Sigmoid colon (tissue), 7 donors: ENCODE measurements at places on chromosomes 16 and 17. TPM values are rescaled to one million over a fixed set of nuclear protein-coding genes. Genes with fewer than 3 reads are reported as not detected.

DNA sequence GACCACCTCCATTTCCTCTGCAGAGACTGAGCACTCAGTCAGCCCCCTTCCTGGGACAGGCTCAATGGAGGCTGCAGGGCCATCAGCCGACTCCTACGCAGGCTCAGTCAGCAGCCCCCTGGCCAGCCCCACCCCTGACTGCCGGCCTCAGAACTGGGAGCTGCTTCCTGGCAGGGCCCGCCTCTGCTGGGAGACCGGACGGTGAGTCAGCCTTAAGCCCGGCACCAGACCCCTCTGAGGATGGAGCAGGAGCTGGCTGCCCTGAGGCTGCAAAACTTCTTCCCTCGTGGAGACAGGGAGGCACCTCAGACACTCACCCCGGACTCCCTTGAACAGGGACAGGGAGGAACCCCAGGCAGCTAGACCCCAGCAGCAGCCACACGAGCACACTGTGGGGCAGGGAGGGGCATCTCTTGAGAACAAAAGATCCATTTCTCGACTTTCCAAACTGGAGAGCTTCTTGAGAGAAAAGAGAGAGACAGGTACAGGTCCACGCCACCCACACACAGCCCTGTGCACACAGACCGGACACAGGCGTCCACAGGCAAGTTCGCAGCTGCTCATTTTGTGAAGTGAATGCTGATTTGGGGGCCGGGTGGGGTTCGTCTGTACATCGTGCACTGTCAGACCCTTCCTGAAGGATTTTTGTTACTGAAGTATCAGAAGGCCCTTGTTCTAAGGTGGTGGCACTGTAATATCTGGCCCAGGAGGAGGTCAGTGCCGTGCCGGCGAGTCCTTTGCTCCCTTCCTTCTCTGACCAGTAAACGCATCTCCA, 1.3 kb upstream of the TUBB3 start:
- peaks cover 46% of the 10 kb centered on the region for H3K27me3 ChIP-seq
- peaks cover 67% of the 10 kb centered on the region for H3K4me1 ChIP-seq
- peak overlapping the region; percentile 63 for H3K4me3 ChIP-seq
- peak overlapping the region; percentile 62 for H3K27ac ChIP-seq

GRCh38 chr17:34125921-34126320, 129.2 kb upstream of the CCL2 start:
- H3K4me3 ChIP-seq = no peak overlapping the region

GRCh38 chr17:57045868-57046704, 39.0 kb upstream of the AKAP1 start:
- DNase-seq = peak; percentile 67
- H3K36me3 ChIP-seq = no peaks in the 10 kb centered on the region
- H3K4me1 ChIP-seq = peaks cover 15% of the 10 kb centered on the region
- H3K27ac ChIP-seq = no peak overlapping the region
- H3K4me3 ChIP-seq = peak overlapping the region; percentile 47
- H3K27me3 ChIP-seq = peaks cover 23% of the 10 kb centered on the region

DNA sequence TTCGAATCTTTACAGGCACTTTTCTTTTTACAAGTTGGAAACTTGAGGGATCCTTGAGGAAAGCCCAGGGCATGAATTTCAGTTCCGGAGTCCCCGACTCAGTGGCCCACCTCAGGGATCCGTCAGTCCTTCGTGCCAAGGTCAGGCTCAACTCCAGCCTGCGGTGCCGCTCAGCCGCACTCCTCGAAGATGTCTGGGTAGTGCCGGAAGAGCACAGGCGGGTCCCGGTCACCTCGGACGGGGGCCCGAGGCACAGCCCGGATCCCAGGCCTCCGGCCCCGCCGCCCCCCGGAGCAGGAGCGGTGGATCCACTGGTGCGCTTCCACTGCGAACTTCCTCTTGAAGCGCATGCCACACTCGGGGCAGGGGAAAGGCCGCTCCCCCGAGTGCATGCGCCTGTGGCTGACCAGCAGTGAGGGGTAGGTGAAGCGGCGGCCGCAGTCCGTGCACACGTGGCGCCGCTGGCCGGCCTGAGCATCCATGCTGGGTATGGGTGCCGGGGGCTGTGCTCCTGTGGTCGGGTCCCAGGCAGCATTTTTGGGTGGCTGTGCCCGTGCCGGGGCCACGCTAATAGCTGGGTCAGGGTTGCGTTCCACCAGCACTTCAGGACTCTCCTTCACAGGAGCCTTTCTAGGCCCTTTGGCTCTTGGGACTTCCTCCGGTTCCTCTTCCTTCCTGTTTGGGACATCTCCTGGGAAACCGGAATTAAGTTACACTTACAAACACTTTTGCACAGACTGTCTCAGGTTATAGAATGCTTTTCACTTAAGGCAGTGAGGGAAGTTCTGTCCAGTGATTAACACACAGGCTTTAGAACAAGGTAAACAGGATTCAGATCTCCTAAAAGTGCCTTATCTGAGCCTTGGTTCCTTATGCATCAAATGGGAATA, 1.5 kb downstream of the ZNF688 start:
- no peak overlapping the region for H3K4me3 ChIP-seq
- H3K27me3 ChIP-seq = no peaks in the 10 kb centered on the region
- H3K4me1 ChIP-seq = peaks cover 24% of the 10 kb centered on the region
- peak overlapping the region; percentile 98 for H3K27ac ChIP-seq
- DNase-seq = no peak

Gene MRM1
- total RNA-seq = 3.9 TPM

DNA sequence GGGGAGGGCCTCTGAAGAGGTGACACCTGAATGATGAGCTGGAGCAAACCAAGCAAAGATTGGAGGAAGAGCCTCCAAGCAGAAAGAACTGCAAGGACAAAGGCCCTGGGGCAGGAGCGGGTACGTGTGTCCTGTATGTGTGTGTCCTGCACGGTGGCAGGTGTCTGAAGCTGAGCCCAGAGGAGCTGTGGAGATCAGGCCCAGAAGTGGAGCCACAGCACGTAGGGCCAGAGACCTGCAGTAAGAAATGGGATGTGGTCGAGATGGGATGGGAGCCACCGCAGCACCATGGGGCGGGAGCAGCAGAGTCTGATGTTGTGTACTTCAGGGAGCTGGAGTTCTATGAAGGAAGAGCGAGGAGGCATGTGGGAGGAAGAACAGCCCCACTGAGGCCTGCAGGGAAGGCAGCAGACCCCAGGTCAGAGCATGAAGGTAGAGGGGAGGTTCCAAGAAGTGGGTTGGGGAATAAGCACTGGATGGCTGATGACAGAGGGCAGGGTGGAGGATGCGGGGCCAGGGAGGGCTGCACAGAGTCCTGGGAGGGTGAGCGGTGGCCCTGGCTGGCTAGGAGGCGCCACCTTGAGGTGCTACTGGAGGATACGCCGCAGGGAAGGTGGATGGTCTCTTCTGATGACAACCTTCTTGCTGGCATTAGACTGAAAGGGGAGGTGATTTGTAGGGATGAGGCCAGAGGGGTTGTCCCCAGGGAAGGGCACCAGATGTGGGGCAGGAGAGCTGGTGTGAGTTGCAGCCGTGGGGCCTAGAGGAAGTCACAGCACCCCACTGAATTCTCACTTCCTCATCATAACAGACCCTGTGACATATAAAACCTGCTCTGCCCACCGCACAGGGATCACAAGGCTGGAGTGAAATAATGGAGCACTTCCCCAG, 10.6 kb upstream of the CETP start:
- no peaks in the 10 kb centered on the region for H3K36me3 ChIP-seq
- H3K4me3 ChIP-seq = no peak overlapping the region
- no peaks in the 10 kb centered on the region for H3K27me3 ChIP-seq
- H3K27ac ChIP-seq = no peak overlapping the region
- H3K4me1 ChIP-seq = no peaks in the 10 kb centered on the region

DNA sequence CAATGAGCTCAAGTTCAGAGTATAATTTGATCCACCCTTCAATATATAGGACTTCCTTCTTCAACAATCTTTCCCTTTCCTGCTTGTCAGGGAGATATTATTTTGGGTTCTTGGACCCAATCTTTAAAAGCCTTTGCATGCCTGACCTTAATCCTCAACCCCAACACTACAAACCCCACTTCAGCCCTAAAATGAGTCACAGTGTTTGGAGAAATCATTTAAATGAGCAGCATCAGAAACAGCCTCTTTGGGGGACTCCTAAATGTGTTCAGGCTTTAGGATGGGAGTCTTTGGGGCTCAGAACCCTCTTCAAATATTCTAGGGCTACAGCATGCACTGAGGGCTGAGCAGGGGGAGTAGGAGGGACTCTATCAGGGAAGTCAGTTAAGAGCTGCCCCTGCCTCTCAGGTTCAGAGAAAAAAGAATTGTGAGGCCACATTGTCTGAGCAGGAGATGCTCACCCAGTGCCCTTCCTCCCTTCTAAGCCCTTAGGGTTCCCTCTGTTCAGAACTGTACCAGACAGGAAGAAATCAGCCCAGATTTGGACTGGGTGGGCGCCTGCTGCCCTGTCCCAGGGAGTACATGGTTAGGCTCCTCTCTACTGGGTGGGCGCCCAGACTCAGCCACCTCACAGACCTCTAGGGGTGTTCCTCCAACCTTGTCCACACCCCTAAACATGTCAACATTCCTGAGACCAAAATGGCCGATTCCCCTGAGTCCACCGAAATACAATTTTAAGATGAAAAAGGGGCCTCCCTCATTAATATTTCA, 5.0 kb downstream of the NEUROD2 start:
- H3K4me1 ChIP-seq = peaks cover 2% of the 10 kb centered on the region
- no peak overlapping the region for H3K27ac ChIP-seq
- peaks cover 76% of the 10 kb centered on the region for H3K27me3 ChIP-seq
- no peak for DNase-seq
- H3K4me3 ChIP-seq = no peak overlapping the region
- no peaks in the 10 kb centered on the region for H3K36me3 ChIP-seq

Gene EVI2B
- 9.4 TPM for total RNA-seq

GRCh38 chr16:88900662-88901052, 34.2 kb upstream of the PABPN1L start:
- H3K4me1 ChIP-seq = no peaks in the 10 kb centered on the region
- no peak overlapping the region for H3K27ac ChIP-seq
- H3K36me3 ChIP-seq = no peaks in the 10 kb centered on the region
- DNase-seq = no peak
- H3K27me3 ChIP-seq = no peaks in the 10 kb centered on the region
- H3K4me3 ChIP-seq = no peak overlapping the region

DNA sequence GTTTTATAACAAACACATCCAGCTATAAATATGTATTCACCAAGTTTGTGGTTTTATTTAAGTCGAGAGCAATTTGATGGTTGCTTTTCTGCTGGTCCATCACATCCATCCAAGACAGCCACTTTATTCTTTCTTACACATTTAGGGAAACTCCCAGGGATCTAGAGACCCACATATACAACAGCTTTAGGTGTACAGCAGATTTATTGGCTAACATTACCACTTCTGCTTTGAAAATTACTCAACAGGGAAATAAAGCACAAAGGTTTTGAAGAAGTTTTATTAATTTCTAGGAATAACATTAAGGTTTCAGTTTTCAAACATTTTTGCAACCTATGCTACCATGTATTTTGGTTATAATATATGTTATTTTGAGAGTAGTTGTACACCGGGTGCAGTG, 6.9 kb downstream of the ERCC4 start:
- no peaks in the 10 kb centered on the region for H3K27me3 ChIP-seq
- H3K36me3 ChIP-seq = peaks cover 4% of the 10 kb centered on the region
- H3K4me3 ChIP-seq = no peak overlapping the region
- H3K4me1 ChIP-seq = no peaks in the 10 kb centered on the region
- no peak for DNase-seq
- H3K27ac ChIP-seq = no peak overlapping the region

Gene MYADML2
- total RNA-seq = not detected

DNA sequence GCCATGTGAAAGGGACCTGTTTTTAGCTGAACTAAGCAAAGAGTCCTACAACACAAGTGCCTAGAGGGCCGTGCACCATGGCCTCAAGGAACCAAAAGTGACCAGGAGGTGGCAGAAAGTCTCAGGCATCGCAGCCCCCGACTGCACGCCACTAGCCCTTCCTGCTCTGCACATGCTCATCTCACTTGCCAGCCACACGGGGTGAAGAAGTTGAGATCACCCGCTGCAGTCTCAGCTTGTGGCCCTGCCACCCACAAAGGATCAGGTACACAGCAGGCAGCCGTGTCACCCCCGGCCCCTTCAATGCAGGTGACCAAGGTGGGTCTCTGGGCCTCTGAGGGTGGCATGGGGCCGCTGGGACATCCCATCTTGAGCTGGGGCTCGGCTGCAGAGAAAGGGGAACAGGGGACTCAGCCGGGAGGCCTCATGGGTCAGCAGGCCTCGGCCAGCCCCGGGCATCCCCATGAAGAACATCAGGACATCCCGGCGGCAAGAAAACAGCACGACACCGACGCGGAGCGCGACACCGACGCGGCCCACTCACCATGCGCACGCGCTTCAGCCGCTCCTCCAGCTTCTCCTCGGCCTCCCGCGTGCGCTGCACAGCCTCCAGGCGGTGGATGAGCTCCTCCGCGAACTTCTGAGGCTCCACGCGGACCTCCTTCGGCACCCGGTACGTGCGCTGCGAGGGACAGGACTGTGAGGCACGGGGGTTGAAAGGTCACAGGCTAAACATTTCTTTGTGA, 21.0 kb downstream of the PDIA2 start:
- H3K4me3 ChIP-seq = no peak overlapping the region
- H3K4me1 ChIP-seq = no peaks in the 10 kb centered on the region

Gene HP
- 0.49 TPM for total RNA-seq

DNA sequence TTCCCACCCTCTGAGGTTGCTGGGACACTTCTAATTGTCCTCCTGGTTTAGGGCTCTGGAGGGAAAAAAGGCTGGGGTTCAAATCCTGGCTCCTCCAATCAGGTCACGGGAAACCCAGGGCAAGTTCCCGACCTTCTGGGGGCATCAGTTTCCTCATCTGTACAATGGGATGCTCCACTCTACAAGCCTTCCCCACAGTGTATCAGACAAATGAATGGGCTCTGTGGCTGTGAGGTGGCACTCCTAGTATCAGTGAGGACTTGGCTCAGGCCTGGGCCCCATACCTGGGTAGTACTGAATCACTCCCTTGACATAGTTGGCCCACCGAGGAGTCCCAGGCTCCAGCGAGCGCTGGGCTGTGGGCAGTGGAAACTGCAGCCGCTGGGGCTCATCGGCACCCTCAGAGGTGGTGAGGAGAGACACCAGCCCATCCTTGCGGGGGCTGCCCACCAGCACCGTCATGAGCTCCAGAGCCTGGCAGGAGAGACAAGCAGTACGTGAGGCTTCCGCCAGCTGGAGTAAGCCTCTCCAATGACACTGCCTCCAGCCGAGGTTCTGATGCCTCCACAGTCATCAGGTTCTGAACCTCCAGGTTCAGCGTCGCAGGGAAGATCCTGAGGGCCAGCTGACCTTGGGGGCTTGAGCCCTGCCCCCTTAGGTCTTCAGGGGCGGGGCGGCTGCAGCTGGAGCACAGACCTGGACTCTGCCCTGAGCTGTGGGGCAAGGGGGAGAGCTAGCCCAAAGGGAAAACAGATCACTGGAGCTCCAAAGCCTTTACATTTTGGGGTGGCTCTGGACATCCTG, 1.2 kb downstream of the GALK1 start:
- H3K36me3 ChIP-seq = peaks cover 21% of the 10 kb centered on the region
- H3K27me3 ChIP-seq = no peaks in the 10 kb centered on the region
- H3K4me3 ChIP-seq = peak overlapping the region; percentile 64
- peak overlapping the region; percentile 90 for H3K27ac ChIP-seq

Gene PLCD3
- 27.4 TPM for total RNA-seq

GRCh38 chr17:33469911-33470310, 176.8 kb upstream of the ASIC2 start:
- no peak for DNase-seq
- no peaks in the 10 kb centered on the region for H3K4me1 ChIP-seq
- no peak overlapping the region for H3K27ac ChIP-seq
- H3K4me3 ChIP-seq = no peak overlapping the region
- H3K27me3 ChIP-seq = no peaks in the 10 kb centered on the region
- H3K36me3 ChIP-seq = no peaks in the 10 kb centered on the region
